ENCODE measurements at places on chromosomes 5 and 9.
A peak's percentile ranks its signal among the peaks of the same experiment; 100 is the strongest.

- no peak for DNase-seq
These were observed 158.3 kb downstream of the GIN1 start for GRCh38 chr5:102961671-102962070.

DNA sequence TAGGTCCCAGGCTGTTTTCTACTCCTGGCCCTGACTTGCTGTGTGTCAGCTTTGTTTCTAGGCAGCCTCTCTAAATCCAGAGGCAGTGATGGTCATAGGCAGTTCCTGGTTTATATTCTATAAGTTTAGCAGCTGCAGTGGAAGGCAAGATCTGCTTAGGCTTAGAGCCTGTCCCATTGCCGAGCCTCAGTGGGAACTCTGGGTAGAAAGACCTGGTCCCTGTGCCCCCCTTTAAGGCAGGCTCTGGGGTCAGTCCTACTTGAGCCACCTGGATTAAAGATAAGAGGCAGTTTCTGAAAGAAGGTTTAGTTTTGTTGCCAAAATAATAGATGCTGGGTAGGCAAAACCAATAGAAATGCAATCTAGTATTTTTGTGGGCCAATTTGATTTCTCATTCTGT lies 13.6 kb downstream of the MCCC2 start:
- DNase-seq, result no peak

DNA sequence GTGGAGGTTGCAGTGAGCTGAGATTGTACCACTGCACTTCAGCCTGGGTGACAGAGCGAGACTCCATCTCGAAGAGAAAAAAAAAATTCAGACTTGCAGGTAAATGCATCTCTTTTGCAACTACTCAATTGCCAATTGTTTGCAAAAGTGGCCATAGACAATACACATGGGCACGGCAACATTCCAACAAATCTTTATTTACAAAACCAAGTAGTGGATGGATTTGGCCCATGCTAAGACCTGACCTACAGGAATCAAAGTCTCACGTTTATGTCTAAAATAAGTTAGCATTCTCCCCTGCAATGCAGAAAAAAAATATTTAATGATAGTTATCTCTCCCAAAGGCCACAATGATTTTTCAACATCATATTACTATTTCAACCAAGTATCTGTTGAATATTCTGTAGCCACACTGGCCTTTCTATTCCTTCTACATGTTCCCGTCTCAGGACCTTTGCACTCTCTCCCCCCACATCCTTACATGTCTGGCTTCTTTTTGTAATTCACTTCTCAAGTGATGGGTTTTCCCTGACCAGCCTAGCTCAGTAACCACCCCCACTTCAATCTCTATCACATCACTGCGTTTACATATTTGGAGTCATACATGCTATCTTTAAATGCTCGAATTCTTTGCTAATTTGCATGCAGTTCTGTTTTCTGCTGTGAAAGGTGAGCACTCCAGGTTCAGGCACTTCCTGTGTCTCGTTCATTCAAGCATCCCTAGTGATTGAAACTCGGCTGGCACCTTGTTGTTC lies 54.2 kb downstream of the FNBP1 start:
- no peak for DNase-seq

DNA sequence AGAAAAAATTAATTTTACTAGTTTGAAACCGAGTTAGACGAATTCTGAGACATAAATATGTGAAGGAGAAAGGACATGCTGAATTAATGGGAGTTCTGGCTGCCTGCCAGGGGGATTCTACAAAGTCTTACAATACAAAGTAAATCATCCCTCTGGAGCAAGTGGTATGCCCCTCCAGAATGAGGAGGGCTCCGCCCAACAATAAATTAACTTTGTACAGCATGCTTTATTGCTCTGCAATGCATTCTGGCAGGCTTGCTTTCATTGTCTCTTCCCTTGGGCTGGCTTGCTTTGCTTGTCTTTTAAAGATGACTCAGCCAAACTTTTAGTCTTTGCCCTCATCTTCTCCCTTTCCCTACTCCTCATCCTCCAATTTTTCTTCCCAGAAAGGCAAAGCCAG lies 11.7 kb upstream of the PCDHB1 start:
- no peak for DNase-seq

DNA sequence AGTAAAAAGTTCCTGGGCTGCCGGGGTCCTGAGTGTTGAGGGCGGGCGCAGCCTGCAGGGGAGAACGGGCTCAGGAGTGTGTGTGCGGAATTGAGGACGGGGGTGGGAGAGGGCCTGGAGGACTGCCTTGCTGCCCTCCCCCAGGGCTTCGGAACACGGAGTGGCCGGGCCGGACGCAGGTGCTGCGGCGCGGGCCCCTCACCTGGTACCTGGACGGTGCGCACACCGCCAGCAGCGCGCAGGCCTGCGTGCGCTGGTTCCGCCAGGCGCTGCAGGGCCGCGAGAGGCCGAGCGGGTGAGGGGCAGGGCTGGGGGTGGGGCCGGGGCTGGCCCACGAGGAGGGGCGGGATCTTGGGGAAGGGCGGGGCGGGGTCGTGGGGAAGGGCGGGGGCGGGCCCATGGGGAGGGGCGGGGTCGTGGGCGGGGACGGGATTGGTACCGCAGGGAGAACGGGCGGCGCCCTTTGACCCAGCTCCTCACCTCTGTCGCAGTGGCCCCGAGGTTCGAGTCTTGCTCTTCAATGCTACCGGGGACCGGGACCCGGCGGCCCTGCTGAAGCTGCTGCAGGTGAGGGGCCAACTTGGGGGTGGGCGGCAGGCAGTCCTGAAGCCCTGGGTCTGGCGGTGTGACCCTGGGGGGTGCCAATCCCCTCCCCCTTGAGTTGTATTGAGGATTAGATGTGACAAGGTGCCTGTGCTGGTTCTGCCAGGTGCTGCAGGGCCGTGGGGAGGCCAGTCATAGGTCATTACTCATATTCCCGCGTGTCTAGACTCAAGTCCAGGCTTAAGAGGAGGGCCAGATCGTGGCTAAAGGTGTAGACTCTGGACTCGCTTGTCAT lies 7.1 kb downstream of the FPGS start:
- DNase-seq, result peak; percentile 94
